SK-MEL-5 (cell line): ENCODE measurements at places on chromosomes 2 and 18. TPM values are rescaled to one million over a fixed set of nuclear protein-coding genes. Genes with fewer than 3 reads are reported as not detected.

Gene SERPINB5
- total RNA-seq: not detected in 2 replicates

Gene NTSR2
- not detected in 2 replicates for total RNA-seq

Gene DOK6
- 0.24 and 2.4 TPM in 2 replicates for total RNA-seq

Gene GAL3ST2
- not detected in 2 replicates for total RNA-seq

Gene GATA6
- 2.1 and 2.7 TPM in 2 replicates for total RNA-seq

Gene KCNK3
- total RNA-seq: not detected in 2 replicates

Gene C1QL2
- not detected in 2 replicates for total RNA-seq

Gene COL6A3
- 0.05 and 0.11 TPM in 2 replicates for total RNA-seq

Gene LYPD1
- 28.8 and 31.4 TPM in 2 replicates for total RNA-seq

Gene NAT8
- 2.4 and 2.8 TPM in 2 replicates for total RNA-seq

Gene LOXL3
- total RNA-seq: 29.6 and 30.4 TPM in 2 replicates

Gene SNORC
- total RNA-seq: 0.55 and 1.1 TPM in 2 replicates

Gene PAX8
- total RNA-seq: 0.75 and 0.90 TPM in 2 replicates

Gene MRPL30
- total RNA-seq: 92.6 and 98.0 TPM in 2 replicates

Gene SLC30A3
- 0.24 and 1.2 TPM in 2 replicates for total RNA-seq

Gene CTAGE1
- 0.03 TPM in 1 of 2 replicates, not detected in the other for total RNA-seq

Gene PDCD1
- total RNA-seq: not detected in 2 replicates

Gene ST3GAL5
- total RNA-seq: 70.8 and 71.0 TPM in 2 replicates

Gene NRBP1
- 66.0 and 66.8 TPM in 2 replicates for total RNA-seq

Gene GLI2
- total RNA-seq: 0.16 and 0.24 TPM in 2 replicates

Gene DOCK10
- total RNA-seq: 36.8 and 37.5 TPM in 2 replicates

Gene CPLX4
- total RNA-seq: not detected in 2 replicates

Gene CFAP53
- total RNA-seq: 0.11 and 0.35 TPM in 2 replicates

Gene TXNDC2
- total RNA-seq: not detected in 2 replicates

Gene FOSL2
- total RNA-seq: 16.8 and 19.1 TPM in 2 replicates
